NB4 (cell line): ENCODE measurements at places on chromosomes 13 and 19.
A peak's percentile ranks its signal among the peaks of the same experiment; 100 is the strongest.

DNA sequence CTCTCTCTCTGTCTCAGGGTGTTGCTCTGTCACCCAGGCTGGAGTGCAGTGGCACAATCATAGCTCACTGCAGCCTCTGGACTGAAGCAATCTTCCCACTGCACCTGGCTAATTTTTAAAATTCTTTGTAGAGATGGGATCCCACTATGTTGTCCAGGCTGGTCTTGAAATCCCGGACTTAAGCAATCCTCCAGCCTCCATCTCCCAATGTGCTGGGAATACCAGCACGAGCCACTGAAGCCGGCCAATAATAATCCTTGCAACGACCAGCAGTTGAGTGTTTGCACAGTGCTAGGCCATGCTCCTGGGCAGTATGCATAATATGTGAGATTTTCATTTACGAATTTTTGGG is 640 bp upstream of the EPOR start:
- no peak for DNase-seq

DNA sequence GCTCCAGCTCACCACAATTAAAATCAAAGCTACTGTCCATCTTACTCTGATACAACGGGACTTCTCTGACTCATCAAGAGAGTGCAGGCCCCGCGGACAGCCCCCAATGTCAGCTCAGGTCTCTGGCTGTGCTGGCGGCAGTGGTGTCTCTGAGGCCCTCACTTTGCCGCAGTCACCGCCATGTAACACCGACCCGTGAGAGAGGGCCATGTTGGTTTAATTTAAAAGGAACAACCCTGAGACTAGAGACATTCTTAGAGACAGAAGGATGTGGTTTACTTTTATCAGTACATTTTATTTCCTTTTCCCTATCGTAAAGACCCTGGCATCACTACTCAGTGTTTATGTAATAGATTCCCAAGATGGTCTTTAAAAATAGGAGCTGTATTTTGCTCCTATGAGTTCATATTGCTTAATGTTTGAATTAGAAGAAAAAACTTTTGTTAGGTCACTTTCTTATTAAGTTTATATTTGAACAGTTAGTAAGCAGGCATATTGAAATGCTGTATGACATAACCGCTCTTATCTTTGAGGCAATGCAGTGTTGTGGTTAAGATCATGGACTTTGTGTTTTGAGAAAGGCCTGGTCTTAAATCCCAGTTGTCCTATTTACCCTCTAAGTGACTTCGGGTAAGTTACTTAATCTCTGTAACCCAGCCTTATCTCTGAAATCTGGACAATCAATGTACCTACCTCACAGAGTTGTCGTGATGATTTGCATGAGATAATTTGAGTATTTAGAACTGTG is 23.4 kb downstream of the DGKH start:
- peak; percentile 73 for DNase-seq

GRCh38 chr13:111359237-111359915 is 38.9 kb downstream of the TEX29 start:
- DNase-seq, result no peak

DNA sequence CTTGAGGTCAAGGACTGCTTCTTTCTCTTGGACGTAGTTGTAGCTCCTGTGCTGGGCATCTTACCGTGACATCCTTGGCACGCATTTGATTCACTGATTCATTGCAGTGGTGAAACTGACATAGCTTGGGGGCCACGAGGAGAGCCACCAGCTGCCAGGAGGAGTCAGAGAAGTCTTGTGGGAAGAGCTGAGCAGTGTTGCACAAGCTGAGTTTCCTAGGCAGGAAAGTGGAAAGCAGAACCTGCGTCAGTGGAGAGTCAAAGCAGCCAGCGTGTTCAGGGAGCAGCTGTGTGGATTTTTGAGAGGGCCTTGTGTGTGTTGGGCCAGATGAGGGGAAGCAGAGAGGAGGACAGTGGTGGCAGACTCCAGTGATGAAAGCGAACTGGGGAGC is 5.3 kb upstream of the GPR183 start:
- peak; percentile 93 for DNase-seq

DNA sequence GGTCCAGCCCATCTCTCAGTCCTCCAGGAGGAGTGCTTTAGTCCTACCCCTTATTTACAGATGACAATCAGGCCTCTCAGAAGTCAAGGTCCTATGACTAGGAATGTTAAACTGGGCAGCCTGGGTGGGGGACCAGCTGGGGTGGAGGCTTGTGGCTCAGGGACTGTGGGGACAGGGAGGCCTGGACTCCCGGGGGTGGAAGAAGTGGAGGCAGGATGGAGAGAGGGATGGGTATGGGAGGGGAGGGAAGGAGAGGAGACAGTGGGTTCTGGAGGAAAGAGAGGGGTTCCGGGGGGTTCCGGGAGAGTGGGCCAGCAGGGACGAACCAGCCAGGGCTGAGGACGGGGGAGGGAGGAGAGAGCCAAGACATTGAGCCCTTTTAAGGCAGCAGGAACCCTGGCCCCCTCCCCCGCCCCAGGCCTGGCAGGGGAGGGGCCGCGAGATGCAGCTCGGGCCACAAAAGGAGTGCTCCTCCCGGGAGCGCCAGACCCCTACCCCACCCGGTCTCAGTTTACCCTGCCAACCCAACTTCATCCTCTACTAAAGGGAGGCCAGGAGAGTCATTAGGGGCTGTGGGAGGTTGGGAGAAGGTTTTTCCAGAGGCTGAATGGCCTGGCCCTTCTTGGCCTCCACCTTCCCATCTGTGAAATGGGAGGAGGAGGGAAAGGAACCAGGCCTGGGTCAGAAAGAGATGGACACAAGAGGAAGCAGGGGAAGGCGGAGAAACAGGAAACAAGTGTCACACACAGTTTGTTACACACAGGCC is 1.7 kb downstream of the DMPK start:
- no peak for DNase-seq

DNA sequence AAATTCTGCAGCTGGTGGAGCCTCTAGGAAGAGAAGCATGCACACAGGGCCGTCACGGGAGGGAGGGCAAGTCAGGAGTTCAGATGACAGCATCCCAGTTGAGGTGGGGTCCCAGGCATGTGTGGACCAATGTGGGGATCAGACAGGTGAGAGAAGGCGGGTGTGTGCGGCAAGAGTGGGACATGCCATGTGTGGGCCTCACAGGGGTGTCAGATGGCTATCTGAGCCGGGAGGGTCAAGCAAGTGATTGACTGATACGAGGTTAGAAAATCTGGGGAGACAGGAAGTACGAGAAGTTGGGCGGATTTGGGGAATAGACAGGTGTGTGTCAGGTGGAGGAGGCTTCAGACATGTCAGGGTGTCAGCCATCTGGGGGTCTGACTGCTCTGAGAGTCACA is 8.9 kb downstream of the RASGRP4 start:
- no peak for DNase-seq

GRCh38 chr13:113552786-113553434 is 31.6 kb upstream of the TFDP1 start:
- DNase-seq, result no peak

GRCh38 chr19:34573226-34573864 is 91.8 kb downstream of the WTIP start:
- no peak for DNase-seq

DNA sequence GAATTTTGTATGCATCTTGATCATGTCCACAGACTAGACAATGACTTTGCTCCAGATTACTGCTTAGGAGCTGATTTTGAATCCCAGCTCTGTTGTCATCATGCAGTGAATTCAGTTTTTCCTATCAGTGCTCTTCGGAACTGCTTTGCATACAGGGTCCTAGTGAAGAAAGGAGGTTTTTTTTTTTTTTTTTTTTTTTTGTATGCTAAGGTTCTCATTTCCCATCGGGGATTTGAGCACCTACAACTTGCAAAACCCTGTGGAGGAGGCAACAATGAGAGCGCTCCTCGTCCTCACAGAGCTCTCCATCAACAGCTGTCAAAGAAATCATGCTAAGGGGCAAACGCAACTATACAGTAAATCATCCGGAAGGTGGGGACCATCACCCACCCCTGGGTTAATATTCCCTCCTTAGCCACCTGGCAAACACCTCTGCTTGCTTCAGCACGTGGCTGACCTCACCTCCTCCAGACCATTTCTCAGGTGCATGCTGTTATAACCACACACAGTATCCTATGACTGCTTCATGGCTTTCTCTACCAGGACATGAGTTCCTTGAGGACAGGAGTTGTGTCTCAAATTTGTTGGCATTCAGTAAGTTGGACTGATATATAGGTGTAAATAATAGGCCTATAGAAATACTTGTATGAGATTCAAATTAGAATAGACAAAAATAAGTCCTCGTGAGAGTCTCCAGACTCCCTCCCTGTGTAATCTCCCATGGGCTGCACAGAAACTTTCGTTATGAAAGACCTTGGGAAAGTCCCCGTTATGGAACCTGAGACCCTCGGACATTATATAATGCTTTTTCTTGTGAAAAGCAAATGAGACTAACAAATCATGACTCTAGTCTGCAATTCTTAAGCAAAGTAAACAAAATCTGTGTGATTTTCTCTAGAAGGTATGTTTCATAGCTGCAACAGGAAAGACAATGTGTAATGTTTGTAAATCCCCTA is 113.8 kb downstream of the KATNAL1 start:
- DNase-seq, result no peak
